ENCODE measurements at places on chromosomes 12 and 14.

GRCh38 chr12:87931812-87932211, 97.4 kb downstream of the C12orf50 start:
- no peak for DNase-seq

- DNase-seq: no peak
Measured at GRCh38 chr14:30330445-30330844, 228.5 kb upstream of the G2E3 start.

GRCh38 chr12:89364058-89364457, 11.8 kb upstream of the DUSP6 start:
- no peak for DNase-seq

- DNase-seq: no peak
Measured at GRCh38 chr12:27790179-27790578, 10.1 kb upstream of the MANSC4 start.

DNA sequence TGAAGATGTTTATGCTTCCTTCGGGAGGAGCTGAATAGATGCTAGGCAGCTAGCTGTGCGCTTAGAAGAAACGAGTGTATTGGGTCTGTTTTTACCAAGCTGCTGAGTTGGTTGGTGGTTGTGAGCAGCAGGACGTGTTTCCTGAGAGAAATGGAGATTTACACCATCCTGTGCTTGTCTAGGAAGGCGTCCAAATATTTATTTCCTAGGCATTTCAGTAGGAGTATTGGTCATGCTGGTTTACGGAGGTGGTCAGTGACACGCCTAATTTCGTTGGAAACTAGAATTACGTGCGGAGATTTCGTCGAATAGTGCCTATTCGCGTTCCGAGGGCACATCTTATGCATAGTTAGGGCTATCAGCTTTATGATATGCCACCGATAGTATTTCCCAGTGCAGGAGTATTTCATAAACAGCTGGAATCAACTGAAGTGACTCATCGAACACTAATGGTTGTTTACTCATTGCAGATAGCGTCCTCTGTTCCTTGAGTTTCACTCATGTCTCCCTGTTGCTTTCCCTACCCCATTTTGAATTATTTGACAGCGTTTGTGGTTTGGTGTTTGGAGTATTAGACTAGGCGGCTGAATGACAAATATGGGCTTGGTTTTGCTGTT, 780 bp downstream of the TBC1D15 start:
- DNase-seq: peak; percentile 4

DNA sequence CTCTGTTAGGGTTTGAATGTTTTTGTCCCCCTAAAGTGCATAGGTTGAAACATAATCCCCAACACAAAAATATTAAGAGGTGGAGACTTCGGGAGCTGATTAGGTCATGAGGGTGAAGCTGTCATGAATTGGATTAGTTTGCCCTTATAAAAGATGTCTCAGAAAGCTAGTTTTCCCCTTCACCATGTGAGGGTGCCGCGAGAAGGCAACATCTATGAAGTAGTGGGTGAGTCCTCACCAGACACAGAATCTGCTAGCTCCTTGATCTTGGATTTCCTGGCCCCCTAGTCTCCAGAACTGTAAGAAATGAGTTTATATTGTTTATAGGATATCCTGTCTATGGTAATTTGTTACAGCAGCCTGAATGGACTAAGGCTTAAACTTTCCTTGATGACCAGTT, 301.5 kb upstream of the ATP2B1 start:
- no peak for DNase-seq

- no peak for DNase-seq
Measured at GRCh38 chr14:85054178-85054577, 475.8 kb upstream of the FLRT2 start.

DNA sequence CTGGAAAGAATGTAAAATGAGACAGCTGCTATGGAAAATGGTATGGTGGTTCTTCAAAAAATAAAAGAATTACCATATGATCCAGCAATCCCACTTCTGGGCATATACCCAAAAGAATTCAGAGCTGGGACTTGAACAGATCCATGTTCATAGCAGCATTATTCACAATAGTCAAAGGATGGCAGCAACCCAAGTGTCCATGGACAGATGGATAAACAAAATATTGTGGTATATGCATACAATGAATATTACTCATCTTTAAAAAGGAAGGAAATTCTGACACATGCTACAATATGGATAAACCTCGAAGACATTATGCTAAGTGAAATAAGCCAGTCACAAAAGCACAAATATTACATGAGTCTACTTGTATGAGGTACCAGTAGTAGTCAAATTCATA, 9.1 kb downstream of the RAB2B start:
- DNase-seq: no peak

DNA sequence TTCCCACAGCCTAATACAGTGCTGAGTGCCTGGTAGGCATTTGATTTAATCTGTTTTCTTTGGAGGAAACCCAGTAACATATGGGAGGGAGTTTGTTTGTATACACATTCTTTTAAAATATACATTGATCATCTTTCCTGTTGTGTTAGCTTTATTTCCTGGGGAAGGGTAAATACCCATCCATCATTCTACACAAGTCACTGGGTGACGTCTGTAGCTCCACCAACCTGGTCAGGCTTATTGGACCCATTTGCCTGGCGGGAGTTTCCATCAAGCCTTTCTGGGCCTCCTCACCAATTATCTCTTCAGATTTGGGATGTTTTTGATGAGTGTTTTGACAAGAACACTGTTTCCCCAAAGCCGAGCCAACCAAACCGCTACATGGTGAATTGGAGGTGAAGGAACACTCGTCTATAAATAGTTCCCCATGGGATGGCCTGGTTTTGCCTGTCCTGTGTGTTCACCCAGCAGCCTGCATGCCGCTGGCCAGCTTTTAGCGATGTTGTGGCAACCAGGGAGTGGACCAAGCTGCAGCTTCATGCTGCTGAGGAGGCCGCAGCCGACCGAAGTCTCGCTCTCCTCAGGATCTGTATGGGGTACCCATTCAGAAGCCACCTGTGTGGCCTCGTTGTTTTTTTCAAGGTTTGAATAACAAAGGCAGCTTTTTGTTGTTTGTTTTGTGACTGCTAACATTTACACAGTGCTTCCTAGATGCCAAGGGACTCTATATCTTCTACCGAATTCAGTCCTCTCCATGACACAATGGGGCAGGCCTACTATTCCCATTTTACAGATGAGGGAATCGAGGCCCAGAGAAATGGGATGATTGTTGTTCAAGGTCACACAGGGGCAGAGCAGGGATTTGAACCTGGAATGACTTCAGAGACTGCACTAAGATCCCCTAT, 22.6 kb downstream of the PLXNC1 start:
- no peak for DNase-seq

GRCh38 chr14:48703728-48704467, 882.3 kb downstream of the RPS29 start:
- DNase-seq: no peak

DNA sequence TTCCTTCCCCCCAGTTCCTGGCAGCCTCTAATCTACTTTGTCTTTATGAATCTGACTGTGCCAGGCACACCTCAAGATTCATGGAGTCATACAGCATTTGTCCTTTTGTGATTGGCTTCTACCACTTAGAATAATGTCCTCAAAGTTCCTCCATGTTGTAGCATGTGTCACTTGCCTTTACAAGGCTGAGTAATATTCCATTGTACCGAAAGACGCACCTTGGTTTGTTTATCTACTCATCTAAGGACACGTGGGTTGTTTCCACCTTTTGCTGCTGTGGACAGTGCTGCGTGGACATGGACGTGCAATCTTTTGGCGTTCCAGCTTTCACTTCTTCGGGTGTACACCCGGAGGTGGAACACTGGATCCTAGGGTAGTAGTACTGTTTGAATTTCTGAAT, 33.5 kb downstream of the ANAPC7 start:
- no peak for DNase-seq

DNA sequence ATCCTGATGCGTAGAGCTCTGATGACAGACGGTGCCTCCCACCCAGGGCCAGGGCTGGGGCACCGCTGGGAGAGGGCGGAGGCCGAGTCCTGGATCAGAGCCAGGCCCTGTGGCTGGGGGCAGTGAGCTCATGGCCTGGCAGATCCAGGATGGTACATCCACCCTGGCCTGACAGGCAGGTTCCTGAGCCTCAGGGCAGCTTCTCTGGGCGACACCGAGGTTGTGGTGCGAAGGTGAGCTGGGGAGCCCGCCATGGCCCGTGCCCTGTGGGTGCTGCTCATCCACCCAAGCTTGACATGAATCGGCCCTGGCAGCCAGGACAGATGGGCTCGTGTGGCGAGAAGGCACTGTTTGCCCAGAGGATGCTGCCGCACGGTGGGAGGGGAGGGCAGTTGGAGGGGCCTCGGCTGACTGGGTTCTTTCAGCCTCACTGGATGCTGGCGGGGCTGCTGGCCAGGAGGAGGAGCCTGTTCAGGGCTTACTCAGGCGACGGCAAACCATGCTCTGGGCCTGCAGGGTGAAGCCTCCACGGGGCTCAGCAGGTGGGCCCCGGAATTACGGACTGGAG, 16.6 kb downstream of the LRTM2 start:
- DNase-seq: no peak

- no peak for DNase-seq
Measured at GRCh38 chr12:12716151-12716792, 896 bp upstream of the CDKN1B start.

DNA sequence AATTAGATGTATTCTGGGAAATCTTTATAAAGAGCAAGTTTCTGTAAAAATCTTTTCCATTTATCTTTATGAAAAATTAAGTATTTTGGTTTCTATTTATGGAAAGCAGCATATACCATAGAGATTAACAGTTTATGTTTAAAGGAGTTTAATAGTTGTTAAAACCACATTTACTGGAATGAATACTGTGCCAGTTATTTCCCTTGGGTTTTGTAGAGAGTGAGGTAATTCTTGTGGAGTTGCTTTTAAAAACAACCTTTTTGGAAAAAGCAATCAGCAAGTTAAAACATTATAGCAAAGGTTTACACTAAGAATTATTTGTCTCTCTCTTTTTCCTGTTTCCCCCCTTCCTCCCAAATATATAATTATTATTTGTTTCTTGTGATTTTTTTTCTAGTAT, 34.9 kb downstream of the AEBP2 start:
- DNase-seq: no peak

GRCh38 chr14:65286443-65286842, 126.1 kb upstream of the FUT8 start:
- DNase-seq: no peak

DNA sequence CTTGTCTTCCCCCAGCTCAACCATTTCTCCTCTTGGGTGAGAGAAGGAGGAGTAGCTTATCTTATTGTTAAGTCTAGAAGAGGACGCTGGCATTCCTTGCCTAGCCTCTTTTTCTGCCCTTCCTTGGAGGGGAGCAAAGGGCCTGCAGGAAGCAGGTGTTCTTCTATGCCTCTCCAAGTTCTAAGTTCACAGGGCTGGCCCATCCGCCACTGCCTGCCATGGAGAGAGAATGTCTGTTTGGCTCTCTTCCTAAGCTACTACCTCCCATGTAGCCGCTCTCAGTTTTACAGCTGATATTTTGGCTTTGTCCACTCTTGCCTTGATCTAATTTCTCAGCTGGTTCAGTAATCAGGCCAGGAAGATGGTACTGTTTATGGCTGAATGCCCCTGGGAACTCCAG, 201.2 kb downstream of the NTF3 start:
- no peak for DNase-seq

DNA sequence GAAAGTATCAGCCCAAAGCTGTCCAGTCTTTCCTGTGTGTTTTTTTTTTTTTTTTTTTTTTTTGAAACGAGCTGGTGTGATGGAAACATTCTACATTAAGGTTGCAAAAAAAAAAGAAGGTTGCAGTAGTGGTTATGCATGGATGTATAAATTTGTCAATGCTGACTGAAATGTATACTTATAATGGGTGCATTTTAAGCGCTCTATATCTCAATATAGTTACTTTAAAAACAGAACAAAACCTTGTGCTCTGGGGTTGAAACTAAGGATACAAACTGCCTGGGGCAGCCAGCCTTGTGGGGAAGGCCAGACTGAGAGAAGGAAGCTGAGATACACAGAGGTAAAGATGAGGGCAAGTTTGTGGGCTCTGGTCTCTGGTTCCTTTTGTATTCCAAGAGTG, 87.3 kb upstream of the RMST start:
- DNase-seq: no peak

DNA sequence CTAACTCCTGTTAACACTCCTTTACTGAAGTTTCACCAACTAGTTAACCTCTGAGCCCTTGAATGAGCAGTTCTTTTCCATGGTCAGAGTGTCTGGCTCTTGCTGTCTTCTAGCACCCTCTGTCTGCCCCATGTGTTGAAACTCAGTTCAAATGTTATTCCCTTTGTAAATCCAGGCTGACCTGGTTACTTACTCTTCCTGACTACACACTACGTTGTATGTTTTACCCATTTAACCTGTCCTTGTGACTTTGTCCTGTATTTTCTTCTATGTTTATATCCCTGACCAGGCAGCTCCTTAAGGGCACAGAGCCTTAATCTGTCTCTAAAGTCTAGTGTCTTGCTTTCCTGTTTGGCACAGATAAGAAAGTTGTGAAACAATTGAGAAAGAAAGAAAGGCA, 389.0 kb upstream of the RPL10L start:
- no peak for DNase-seq

DNA sequence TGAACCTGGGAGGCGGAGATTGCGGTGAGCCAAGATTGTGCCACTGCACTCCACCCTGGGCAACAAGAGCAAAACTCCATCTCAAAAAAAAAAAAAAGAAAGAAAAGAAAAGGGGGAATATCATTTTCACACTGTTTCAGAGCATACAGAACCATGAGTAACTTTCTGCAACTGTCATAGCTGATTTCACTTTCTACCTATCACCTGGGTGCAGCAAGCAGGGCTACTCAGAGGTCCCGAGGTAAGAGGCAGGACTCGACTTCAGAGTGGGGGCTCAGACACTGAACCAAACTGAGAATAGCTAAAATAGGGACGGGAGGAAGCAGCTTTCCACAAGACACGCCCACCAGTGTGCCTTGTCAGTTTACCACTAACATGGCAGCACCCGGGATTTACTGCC, 29.8 kb downstream of the OR10P1 start:
- no peak for DNase-seq

- DNase-seq: no peak
Measured at GRCh38 chr12:122422730-122423257, 325 bp upstream of the CLIP1 start.

- no peak for DNase-seq
Measured at GRCh38 chr12:132300789-132301722, 28.3 kb downstream of the GALNT9 start.

GRCh38 chr14:90553921-90554336, 157.1 kb downstream of the CALM1 start:
- no peak for DNase-seq

DNA sequence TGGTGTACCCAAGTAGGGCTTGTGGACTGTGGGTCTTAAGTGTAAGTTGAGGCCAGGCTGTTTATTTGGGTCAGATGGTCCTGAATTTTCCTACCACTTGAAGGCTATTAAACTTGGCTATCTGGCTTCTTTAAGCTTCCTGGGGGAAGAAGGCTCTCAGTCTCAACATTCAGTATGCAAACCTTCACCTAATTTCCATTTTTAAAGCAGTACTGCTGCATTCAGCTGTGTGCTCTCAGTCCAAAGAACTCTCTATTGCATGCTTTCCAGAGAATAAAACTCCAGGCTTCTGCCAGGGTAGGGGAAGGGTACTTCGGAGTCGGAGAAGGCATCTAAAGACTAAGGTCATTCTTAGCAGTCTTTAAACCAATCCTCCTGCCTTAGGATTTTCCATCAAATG, 124.4 kb downstream of the HELB start:
- DNase-seq: no peak

- DNase-seq: no peak
Measured at GRCh38 chr12:63093084-63093483, 57.9 kb downstream of the AVPR1A start.

All from stimulated activated CD8-positive, alpha-beta memory T cell treated with anti-CD3 and anti-CD28 coated beads, Interleukin-12 subunit alpha, Interleukin-12 subunit beta, amount 100 ng/mL, for 1 hour (primary cell).